ENCODE measurements at places on chromosomes 6 and 20. TPM values are rescaled to one million over a fixed set of nuclear protein-coding genes. Genes with fewer than 3 reads are reported as not detected.

- H3K27ac ChIP-seq = no peak overlapping the region
- no peaks in the 10 kb centered on the region for H3K27me3 ChIP-seq
- no peaks in the 10 kb centered on the region for H3K4me1 ChIP-seq
- H3K36me3 ChIP-seq = no peaks in the 10 kb centered on the region
Observed at GRCh38 chr6:165218829-165219228, 90.6 kb downstream of the C6orf118 start.

Gene MEP1A
- not detected for total RNA-seq

GRCh38 chr6:111724039-111724438 lies 118.4 kb upstream of the TRAF3IP2 start:
- H3K27me3 ChIP-seq = no peaks in the 10 kb centered on the region
- H3K4me1 ChIP-seq = peaks cover 7% of the 10 kb centered on the region
- no peaks in the 10 kb centered on the region for H3K36me3 ChIP-seq
- no peak overlapping the region for H3K4me3 ChIP-seq
- no peak for DNase-seq

Gene NFATC2
- total RNA-seq = 7.9 TPM

Gene PKIB
- total RNA-seq = not detected

GRCh38 chr6:73182021-73182607 lies 43.2 kb downstream of the KHDC1L start:
- H3K27ac ChIP-seq = no peak overlapping the region
- H3K27me3 ChIP-seq = no peaks in the 10 kb centered on the region
- no peak for DNase-seq

GRCh38 chr20:63858393-63859165 lies 2.7 kb upstream of the ABHD16B start:
- DNase-seq = no peak
- peaks cover 33% of the 10 kb centered on the region for H3K4me1 ChIP-seq
- no peak overlapping the region for H3K4me3 ChIP-seq
- H3K27ac ChIP-seq = no peak overlapping the region

Measured in ascending aorta (tissue), 2 donors.